ENCODE measurements at places on chromosomes 11 and 22.

DNA sequence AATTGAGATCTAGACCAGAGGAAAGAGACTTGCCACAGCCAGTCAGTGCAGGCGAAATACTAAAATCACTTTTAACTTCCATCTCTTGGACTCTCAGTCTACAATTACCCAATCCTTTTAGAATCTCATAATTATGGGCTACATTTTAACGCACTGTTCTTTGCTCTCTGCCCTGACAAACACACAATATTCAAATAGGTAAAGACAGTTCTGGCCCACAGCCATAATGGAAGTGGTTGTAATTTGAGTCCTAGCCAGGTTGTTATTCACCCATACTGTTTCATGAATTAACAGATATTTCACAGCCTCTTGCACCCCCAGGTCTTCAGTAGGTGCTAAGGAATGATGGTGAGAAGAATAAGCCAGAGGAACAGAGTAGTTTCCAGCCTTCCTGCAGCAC, 830 bp downstream of the C11orf97 start:
- DNase-seq: no peak

- no peak for DNase-seq
Measured at GRCh38 chr22:22934543-22935055, 47.0 kb downstream of the IGLL5 start.

- DNase-seq: no peak
Measured at GRCh38 chr11:23364076-23364475, 503.8 kb upstream of the CCDC179 start.

DNA sequence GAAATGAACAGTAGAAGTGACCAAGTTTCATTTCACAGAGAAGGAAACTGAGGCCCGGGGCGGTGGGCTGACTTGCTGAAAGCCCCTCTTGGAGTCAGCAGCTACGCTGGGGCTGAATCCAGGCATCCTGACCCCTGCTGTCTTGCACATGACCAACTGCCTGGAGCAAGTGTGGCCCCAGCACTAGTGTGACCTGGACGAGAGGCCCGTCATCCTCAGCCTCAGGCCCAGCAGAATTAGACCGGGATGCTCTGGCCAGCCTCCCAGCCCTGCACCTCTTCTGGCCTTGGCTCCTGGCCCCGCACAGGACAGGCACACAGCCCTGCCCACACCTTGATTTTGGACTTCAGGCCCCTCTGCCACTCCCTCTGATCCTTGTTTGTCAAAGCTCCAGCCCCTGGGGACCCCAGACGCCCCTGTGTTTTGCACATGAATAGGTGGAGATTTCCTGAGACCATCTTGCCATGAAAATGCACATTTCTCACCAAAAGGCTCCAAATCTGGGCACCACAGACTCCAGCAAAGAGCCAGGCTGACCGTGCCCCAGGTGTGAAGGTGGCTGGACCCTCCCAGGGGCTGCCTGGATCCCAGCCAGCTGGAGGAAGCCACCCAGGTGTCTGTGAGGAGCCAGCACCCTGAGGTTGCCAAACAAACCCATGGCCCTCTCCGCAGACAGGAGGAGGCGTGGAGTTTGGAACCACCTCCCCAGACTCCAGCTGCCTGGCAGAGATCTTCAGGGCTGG, 24.9 kb downstream of the FGF4 start:
- DNase-seq: no peak

DNA sequence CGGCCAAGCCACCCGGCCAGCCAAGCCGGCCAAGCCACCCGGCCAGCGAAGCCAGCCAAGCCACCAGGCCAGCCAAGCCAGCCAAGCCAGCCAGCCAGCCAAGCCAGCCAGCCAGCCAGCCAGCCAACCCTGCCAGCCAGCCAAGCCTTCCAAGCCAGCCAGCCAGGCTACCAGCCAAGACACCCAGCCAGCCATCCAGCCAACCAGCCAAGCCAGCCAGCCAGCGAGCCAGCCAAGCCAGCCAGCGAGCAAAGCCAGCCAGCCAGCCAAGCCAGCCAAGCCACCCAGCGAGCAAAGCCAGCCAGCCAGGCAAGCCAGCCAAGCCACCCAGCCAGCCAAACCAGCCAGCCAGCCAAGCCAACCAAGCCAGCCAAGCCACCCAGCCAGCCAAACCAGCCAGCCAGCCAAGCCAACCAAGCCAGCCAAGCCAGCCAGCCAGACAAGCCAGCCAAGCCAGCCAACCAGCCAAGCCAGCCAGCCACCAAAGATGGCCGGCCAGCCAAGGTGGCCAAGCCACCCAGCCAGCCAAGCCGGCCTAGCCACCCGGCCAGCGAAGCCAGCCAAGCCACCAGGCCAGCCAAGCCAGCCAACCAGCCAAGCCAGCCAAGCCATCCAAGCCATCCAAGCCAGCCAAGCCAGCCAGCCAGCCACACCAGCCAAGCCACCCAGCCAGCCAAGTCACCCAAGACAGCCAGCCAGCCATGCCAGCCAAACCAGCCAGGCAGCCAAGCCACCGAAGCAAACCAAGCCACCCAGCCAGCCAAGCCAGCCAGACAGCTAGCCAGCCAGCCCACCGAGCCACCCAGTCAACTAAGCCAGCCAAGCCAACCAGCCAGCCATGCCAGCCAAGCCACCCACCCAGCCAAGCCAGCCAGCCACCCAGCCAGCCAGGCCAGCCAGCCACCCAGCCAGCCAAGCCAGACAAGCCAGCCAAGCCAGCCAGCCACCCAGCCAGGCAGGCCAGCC, 28.8 kb downstream of the CCT8L2 start:
- no peak for DNase-seq

GRCh38 chr11:27285761-27286160, 77.3 kb downstream of the CCDC34 start:
- no peak for DNase-seq

DNA sequence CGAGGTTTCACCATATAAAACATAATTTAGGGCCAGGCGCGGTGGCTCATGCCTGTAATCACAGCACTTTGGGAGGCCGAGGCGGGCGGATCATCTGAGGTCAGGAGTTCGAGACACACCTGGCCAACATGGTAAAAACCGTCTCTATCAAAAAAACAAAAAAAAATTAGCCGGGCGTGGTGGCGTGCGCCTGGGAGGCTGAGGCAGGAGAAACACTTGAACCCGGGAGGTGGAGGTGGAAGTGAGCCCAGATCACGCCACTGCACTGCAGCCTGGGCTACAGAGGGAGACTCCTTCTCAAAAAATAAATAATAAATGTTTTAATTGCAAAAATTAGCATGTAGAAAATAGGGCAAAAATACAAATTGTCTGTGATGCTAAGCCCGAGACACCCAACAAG, 993 bp upstream of the SFI1 start:
- no peak for DNase-seq

- peak; percentile 60 for DNase-seq
Measured at GRCh38 chr11:8709002-8709672, 26.5 kb downstream of the RPL27A start.

- DNase-seq: no peak
Measured at GRCh38 chr11:97995874-97996273, 1024.9 kb upstream of the CNTN5 start.

- no peak for DNase-seq
Measured at GRCh38 chr11:72617080-72617762, 57.0 kb downstream of the PDE2A start.

DNA sequence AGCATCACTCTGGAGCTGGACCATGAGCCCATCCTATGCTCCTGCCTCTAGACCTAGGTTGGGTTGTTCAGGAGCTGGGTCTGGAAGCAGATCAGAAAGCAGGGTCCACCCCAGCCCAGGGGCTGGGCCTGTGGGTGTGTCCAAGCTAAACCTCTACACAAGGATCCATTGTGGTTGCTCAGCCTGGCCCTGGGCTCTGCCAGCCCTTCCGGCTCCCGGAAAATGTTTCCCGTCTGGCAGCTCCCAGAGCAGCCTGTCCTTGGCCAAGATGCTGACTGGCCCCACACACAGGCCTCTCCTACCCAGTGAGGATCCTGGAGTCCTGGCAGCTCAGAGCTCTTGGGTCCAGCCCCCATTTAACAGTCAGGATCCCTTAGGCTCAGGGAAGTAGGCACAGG, 35.3 kb upstream of the FCHSD2 start:
- DNase-seq: no peak

GRCh38 chr22:40036591-40037225, 42.0 kb downstream of the FAM83F start:
- DNase-seq: peak; percentile 22

GRCh38 chr11:19578871-19579270, 133.8 kb upstream of the NAV2 start:
- DNase-seq: no peak

GRCh38 chr11:93540896-93541553, 2.2 kb downstream of the SMCO4 start:
- no peak for DNase-seq

DNA sequence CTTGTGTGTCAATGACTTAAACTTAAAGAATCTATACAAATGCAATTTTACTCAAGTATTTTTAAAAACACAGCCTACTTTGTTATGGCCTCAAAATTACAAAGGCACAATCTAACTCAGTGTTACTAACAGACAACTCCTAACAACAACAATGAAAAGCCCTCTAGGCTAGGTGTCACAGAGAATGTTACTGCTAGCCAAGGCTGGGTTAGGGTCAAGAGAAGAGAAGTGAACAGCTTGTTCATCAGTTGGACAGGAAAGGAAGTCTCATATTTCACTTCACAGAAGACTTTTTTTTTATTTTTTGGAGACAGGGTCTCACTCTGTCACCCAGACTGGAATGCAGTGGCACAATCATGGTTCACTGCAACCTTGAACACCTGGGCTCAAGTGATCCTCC, 26.0 kb downstream of the CLDN25 start:
- DNase-seq: no peak

GRCh38 chr11:117179048-117179999, 781 bp downstream of the SIDT2 start:
- DNase-seq: no peak

GRCh38 chr11:74570266-74571061, 21.9 kb upstream of the POLD3 start:
- no peak for DNase-seq

DNA sequence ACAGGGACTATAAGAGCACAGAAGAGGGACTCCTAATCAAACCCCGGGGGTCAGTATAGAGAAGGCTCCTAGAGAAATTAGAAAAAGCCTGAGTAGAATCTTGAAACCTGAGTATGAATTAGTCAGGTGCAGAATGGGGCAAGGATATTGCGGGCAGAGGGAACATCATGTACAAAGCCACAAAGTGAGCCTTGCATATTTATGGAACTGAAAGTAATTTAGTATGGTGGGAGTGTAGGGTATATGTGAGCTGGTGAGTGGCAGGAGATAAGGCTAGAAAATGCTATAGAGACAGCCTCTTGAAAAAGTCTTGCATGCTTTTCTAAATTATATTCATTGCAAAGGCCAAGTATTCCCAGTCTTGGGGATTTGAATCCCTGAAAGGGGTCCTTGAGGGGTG, 93.7 kb downstream of the STIM1 start:
- peak; percentile 59 for DNase-seq

- DNase-seq: no peak
Measured at GRCh38 chr11:128632141-128632791, 44.9 kb upstream of the ETS1 start.

DNA sequence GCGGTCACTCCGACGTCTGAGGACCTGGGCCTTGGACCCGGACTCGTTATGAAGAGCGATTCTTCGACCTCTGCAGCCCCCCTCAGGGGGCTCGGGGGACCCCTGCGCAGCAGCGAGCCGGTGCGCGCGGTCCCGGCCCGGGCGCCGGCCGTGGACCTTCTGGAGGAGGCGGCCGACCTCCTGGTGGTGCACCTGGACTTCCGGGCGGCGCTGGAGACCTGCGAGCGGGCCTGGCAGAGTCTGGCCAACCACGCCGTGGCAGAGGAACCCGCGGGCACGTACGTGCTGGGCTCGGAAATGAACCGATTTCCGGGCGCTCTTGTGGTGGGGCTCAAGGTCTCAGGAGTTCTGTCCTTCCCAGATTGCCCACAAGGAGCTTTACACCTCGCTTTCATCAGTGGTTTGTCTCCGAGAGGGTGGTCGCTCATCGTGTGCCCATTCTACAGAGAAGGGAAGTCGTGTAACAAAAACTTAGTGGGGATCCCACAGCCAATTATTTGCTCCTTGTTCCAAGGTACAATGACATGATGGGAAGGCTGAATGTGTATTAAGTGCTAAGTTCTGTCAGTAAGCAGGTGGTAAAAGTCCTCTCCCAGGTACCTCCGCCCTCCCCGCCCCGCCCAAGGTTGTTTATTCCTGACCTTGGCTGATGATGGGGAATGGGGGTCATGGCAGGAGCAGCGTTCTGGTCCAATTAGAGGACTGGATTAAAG, 695 bp downstream of the PEX26 start:
- DNase-seq: peak; percentile 49

DNA sequence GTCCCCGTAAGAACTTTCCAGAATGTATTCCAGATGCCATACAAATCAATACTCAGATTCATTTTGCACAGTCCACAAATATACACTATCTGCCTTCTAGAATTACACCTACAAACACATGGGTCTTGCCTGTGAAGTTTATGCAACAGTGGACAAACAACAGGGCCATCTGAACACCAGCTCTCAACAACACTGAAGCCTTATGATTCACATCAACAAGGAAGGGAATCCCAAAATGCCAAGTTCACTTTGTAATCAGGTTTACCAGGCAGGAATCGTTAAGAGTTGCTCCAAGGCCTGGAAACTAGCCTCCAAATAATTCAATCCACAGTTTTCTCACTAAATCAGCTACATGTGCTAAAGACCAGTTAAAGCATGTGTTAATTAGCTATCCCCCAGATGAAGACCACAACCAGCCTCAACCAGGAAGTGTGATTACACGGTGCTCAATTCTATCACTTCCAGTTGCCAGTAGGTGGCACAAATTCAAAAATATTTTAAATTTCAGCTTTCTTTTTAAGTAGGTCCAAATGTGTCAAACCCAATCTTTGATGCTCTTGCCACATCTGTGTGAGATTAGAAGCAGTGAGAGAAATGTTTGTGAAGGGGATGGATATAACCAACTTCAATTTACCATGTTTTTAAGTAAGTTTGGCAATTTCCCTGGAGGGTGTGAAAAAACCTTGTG, 139.1 kb upstream of the BDNF start:
- DNase-seq: no peak

DNA sequence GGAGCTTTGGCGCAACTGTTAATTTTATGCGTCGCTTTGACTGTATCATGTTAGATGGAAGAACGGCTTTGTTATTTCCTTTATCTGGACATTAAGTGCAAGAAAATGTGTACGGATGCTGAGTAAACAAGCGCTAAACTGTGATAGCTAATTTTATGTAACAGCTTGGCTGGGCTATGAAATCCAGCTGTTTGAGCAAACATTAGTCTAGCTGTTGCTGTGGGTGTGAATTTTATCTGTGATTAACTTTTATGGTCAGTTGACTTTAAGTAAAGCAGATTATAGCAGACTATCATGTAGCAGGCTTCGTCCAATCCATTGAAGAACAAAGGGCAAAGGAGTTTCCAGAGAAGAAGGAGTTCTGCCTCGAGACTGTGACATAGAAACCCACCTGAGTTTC, 14.0 kb downstream of the OR8A1 start:
- DNase-seq: no peak

- no peak for DNase-seq
Measured at GRCh38 chr11:104995001-104995408, 26.6 kb upstream of the CASP4 start.

- DNase-seq: no peak
Measured at GRCh38 chr11:61841636-61842527, 13.8 kb downstream of the FADS2 start.

DNA sequence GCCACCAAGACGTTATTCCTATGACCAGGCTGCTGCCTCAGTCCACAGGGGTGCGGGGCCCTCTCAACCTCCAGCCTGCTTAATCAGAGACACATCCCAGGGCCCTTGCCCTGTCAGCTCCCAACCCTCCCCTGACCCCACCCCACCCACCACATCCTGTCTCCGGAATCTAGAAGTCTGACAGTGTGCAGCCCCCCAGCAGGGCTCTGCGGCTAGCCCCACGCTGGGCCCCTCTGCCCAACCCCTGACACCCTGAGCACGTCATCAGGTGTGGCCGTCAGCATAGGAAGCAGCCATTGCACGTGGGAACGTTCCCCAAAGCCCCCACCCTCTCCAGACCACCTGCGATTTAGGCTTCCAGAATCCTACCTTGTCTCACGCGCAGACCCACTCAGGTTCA, 34.3 kb upstream of the IGSF9B start:
- no peak for DNase-seq

Measured in gastrocnemius medialis (tissue), 4 donors.